Motor neuron (in vitro differentiated cells): ENCODE measurements at places on chromosomes 5 and 9. TPM values are rescaled to one million over a fixed set of nuclear protein-coding genes. Genes with fewer than 3 reads are reported as not detected.

DNA sequence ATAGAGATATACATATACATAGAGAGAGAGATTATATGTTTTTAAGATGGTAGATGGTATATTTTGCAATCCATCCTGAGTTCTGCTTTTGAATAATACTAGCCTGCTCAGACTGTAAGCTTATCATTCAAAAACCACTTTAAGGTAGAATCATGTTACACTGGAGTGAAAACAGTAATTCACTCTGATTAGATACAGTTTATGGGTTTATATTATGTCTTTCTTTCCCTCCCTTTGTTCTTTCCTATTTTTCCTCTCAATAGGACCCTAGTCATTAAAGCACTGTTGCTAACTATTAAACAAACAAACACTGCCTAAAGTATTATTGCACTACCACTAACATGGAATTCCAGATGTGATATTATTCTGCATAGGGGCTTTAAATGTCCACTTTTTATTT is 202.0 kb downstream of the ADAMTSL1 start:
- ATAC-seq, result no peak

GRCh38 chr9:19934301-19934871 is 145.5 kb upstream of the SLC24A2 start:
- peak; percentile 75 for ATAC-seq

DNA sequence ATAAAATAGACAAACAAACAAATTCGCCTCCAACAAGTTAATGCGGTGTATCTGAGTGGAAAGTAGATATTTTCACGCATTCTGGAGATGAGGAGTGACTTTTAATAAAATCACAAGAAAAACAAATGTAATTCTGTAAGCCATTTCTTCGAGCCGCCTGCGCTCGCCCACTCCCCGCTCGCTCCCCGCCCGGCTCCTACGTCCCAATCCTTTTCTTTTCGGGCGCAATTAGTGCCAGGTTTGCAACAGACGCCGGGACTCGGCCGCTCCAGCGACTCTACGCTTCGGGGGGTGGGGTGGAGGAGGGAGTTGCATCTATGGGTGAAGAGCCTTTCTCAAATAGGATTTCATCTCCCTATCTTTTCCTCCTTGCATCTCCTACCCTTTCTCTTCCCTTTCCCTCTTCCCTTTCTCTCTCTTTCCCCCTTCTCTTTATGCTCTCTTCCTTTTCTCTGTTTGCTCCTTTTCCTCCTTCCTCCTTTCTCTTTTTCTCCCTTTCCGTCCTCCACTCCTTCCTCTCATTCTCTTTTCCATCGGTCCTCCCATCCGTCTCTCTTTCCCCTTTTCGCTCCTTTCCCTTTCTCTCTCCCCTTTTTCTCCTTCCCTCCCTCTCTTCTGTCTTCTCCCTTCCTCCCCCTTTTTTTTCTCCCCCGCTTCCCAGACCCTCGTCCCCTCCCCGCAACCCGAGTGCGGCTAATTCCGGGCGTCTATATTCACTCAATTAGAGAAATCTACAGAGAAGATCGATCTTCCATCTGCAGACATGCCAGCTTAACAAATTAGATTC is 6.1 kb upstream of the OTP start:
- no peak for ATAC-seq

- no peak for ATAC-seq
Measured at GRCh38 chr9:72575666-72576065, 54.3 kb downstream of the TMC1 start.

DNA sequence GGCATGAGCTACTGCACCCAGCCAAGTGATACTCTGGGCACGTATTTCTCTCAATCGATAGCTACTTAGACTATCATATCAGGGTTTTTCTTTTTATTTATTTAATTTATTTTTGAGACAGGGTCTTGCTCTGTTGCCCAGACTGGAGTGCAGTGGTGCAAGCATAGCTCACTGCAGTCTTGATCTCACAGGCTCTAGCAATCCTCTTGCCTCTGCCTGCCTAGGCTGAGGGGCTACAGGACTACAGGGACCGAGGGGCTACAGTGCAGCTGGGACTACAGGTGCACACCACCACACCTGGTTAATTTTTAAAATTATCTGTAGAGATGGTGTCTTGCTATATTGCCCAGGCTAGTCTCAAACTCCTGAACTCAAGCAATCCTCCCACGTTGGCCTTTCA is 20.3 kb upstream of the ANKHD1 start:
- no peak for ATAC-seq

DNA sequence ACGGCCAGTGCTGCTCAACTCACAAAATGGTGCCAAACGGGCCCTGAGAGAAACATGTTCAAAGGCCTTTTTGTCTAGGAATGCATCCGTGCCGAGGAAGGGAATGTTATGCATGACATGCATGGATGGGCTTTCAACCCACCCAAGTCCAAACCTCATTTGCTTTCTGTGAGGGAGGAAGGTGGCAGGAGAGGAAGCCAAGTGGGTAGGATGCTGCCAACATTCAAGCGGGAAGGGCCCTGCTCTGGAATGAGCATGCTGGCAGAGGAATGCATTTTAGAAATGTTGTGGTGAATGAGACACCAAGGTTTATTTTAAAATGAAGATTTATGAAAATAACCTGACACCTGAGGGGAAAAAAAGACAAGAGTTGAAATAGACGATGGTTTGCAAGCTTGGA is 479.1 kb downstream of the CCDC171 start:
- no peak for ATAC-seq

GRCh38 chr5:153136910-153137614 is 353.4 kb upstream of the GRIA1 start:
- no peak for ATAC-seq

The PHF24 gene
- 17.7 and 21.3 TPM in 2 replicates for total RNA-seq

The MEIKIN gene
- not detected in 2 replicates for total RNA-seq

The ECPAS gene
- 39.2 and 39.3 TPM in 2 replicates for total RNA-seq

The CTXN3 gene
- total RNA-seq, result not detected in 2 replicates

The BAAT gene
- total RNA-seq, result 0.33 and 0.44 TPM in 2 replicates

The SLC27A4 gene
- 17.1 and 19.2 TPM in 2 replicates for total RNA-seq
